T follicular helper cell (primary cell): ENCODE measurements at places on chromosomes 6 and 20.

DNA sequence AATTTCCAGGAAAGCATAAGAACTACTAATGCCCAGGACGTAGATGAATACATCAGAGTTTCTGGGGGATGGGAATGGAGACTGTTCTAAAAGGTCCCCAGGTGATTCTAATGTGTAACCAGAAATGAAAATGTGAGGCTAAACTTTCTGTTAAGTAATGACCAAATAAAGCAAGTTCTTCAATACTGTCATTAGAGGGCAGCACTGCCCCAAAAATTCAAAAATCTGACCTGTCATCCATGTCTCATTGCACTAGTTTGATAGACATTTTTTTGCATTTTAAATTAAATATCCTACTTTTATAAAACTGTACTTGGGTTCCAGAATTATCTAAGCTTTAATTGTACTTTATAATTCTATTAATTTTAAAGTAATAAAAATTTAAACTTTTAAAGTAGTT lies 94.9 kb downstream of the RFX6 start:
- no peak for DNase-seq

DNA sequence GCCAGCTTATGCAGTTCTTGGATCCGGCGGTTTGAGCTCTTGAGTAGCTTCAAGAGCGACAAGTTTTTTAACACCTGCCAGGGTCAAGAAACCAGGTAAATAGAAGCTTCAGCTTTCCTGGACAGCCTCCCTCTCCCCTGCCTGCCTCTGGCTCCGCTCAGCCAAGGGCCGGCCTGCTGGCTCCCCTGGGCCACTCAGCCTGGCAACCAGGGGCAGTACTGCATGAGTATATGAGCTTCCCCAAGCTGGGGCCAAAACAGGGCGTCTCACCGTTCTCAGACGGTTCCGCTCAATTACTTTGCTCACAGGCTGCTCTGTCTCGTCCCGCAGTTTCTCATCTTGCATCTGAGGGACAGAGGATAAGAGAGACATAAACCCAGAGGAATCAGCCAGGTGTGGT lies 856 bp downstream of the TP53TG5 start:
- DNase-seq: no peak

DNA sequence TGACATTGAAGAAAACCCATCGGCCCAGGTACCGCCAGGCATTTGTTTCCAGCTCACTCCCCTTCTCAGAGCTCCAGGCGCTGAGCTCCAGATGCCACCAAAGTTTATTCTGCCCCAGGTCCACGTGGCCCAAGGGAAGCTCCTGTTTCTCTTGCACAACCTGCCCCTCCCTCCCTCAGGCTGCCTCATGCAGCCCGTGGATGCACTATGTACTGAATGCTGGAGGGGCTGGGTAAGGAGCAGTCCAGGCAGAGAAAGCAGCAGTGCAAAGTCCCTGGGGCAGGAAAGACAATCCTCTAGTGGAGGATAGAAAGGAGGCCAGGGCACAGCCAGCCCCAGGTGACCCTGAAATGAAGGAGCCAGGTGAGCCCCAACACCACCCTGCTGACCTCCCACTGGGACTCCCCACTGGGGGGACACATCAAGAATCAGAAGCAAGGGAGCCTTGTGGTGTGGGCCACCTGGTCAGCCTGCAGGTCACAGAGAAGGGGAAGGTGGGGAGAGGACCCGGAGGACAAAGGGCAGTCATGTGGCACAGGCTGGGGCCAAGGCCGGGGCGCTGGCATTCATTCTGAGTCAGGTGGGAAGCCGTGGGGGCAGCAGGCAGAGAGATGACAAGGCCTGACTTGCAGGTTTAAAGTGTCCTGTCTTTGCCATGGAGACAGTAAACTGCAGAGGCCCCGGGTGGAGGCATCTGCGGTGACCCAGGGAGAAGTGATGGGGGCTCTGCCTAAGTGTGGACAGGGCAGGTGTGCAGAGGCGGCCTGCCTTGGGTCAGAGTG lies 230.1 kb downstream of the PREX1 start:
- DNase-seq: no peak

DNA sequence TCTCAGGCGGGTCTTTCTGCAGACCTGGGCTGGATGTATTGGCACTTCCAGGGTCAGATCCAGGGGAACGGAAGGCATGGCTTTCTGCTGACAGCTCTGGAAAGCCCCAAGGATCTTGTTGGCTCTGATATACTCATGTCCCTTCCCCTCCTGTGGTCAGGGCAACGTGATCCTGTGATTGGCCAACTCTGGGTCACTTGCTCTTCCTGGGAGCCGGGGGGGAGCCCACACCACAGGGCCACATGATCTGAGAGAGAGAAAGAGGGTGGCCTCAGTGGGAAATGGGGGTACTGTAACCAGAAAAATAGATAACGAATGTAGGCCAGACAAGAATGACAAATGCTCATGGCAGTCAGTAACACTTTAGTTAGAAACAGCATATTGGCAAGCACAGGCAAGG lies 223.0 kb downstream of the NFATC2 start:
- DNase-seq: no peak

- peak; percentile 71 for DNase-seq
These were observed 73.9 kb downstream of the OR2B2 start for GRCh38 chr6:27838058-27838944.

DNA sequence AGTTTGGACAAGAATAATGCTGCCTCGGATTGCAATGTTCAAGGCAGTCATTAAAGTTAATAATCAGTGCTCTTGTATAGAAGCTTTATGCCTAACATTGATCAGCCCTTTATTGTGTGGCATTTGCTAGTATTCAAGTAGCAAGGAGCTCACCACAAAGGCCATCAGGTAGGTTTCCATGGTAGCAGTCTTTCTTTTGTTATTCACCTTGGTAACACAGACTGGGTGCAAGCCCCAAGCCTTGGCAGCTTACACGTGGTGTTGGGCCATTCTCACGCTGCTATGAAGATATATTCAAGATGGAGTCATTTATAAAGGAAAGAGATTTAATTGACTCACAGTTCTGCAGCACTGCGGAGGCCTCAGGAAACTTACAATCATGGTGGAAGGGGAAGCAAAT lies 149.3 kb downstream of the ADAT2 start:
- no peak for DNase-seq

DNA sequence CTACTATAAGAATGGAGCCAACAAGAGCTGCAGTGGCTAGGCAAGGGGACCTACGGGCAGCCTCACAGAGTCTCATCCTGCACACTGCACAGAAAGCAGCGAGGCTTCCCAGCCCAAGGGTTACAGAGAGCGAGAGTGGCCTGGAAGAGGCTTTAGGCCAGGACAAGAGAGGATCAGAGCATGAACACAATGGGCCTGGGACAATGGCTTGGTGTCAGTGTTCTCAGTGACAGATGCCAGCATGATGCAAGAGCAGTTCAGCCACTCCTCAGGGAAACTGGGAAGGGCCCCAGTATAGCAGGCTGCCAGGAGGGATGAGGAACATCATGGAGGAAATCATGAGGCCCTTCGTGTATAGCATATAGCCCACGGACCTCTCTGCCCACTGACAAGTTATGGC lies 108.0 kb downstream of the NUS1 start:
- DNase-seq: no peak

DNA sequence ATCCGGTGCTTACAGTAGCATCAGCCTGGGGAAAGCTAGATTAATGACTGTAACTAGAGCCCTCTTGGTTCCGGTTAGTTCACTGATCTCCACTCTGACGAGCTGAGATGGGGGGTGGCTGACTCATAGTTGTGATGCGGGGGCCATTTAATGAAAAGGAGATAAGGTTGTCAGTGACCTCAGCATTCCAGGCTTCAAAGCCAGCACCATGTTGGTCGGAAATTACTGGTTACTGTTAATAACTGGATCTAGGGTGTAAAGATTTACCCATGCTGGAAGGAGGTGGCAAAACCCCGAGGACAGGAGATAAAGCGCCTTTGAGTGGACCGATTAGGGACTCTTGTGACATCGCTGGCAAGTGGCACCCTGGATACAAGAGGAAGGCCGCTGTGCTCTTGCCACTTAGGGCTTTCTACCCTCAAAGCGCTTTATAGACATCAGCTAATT lies 21.1 kb downstream of the FOXC1 start:
- DNase-seq: no peak

- DNase-seq: no peak
These were observed 88.4 kb downstream of the VEGFA start for GRCh38 chr6:43858161-43859153.

- no peak for DNase-seq
These were observed 116.3 kb downstream of the SNX5 start for GRCh38 chr20:17852323-17852722.

DNA sequence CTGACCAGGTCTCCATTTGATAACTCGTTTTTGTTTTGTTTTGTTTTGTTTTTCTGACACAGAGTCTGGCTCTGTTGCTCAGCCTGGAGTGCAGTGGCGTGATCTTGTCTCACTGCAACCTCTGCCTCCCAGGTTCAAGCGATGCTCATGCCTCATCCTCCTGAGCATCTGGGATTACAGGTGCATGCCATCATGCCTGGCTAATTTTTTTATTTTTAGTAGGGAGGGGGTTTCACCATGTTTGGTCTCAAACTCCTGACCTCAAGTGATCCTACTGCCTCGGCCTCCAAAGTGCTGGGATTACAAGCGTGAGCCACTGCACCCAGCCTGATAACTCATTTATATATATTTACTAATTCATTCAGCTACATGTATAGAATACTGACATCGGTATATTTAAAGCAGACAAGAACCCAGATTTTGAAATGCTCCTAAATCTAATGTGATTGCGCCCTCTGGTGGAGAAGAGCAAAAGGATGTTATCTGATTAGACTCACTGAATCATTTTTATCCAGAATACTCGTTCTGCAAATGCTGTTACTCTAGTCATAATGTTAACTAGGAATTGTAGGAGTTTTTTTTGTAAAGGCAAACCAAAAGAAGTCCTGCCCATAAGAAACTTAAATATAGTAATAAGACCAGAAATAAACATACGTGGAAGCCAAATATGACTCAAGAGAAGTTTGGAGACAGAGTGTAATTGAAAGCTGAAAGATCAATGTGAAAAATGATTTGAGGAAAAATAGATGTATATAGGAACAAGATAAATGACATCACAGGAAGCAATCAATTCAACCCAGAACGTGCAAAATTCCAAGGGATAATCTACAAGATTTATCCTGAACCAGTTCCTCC lies 5.3 kb upstream of the COL12A1 start:
- DNase-seq: peak; percentile 40

GRCh38 chr6:106084106-106084988 lies 1.8 kb upstream of the PRDM1 start:
- no peak for DNase-seq

GRCh38 chr6:81763051-81763450 lies 10.6 kb upstream of the TENT5A start:
- DNase-seq: no peak

- no peak for DNase-seq
These were observed 7.3 kb upstream of the DOK5 start for GRCh38 chr20:54468082-54468481.

DNA sequence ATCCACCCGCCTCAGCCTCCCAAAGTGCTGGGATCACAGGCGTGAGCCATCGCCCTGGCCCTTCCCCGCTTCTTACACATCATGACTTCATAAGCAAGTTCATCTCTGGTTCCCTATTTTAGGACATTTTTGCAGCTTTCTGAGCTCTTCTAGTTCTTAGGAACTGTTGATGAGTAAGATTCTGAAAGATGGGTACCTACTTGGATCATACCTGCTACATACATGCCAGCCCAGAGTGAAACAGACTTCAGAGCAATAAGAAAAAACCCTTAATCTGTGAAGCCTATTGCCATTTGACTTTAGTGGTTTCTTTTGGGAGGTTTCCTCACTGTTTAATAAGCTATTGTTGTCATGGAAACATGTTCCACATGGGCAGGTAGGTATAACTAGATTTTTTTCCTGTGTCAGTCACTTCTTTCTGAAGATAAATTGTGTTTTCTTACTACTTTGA lies 27.9 kb upstream of the TMEM217 start:
- no peak for DNase-seq

- DNase-seq: no peak
These were observed 28.8 kb downstream of the IMPG1 start for GRCh38 chr6:76043690-76044089.

GRCh38 chr6:90977513-90977912 lies 390.6 kb upstream of the MAP3K7 start:
- no peak for DNase-seq

GRCh38 chr6:2695454-2696095 lies 55.1 kb downstream of the MYLK4 start:
- no peak for DNase-seq

GRCh38 chr6:41302638-41303037 lies 16.2 kb upstream of the TREM1 start:
- no peak for DNase-seq

DNA sequence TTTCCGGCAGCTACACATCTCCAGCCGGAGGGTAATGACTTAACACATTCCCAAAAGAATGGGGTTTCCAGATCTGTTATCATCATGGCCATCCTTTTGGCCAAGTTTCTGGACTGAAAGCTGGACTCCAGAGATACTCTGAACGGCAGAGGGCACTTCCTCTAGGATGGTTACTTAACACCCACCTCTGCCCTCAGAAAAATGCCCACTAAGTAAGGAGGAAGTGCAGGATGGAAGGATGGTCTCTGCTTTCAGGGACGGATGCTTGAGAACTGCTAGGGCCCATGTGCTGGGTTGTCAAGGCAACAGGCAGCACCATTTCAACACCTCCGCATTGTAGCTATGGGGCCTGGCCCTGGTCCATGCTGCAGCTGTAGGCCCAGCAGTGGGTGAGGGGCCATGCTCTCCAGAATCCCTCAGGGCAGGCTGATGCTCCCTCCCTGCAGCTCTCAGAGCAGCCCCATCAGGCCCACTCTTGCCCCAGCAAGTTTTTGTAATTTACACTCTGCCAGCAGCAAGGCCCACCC lies 16.5 kb upstream of the TGM3 start:
- DNase-seq: no peak

GRCh38 chr6:90026216-90026615 lies 131.9 kb downstream of the GJA10 start:
- DNase-seq: no peak

DNA sequence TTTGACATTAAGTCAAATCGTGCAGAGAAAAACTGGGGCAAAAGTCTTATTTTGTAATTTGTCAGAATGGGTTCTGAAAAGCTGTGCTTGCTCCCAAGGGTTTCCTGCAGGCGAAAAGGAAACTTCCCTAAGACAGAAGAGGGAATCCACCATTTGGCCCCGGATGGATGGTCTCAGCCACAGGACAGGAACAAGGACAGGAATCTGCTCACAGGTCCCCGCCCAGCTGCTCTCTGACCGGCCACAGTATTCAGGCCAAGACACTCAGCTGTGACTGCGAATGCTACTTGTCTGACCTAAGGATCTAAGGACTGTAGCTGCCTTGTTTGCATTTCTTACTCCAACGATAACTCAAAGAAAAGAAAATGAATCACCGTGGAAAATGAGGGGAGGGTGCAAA lies 197.0 kb downstream of the BMP7 start:
- DNase-seq: no peak

- DNase-seq: no peak
These were observed 131.0 kb upstream of the PHACTR1 start for GRCh38 chr6:12585497-12585958.

DNA sequence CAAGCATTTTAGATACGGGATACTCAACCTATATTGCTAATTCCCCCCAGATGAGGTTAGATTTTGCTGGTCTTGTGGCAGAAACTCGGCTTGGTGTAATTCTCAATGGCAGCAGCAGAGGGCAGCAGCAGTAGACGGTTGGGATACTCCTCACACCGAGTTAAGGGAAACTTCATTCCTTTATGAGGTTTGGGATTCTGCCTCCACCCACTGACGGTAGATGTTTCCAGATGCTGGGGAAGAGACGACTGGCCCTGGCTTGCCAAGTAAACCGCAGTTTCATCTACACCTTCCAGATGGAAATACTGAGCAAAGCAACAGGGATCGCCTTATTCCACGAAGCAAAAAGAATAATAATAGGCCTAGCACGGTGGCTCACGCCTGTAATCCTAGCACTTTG lies 8.2 kb upstream of the TBC1D7 start:
- peak; percentile 62 for DNase-seq

GRCh38 chr6:112827793-112828192 lies 480.7 kb downstream of the RFPL4B start:
- DNase-seq: no peak
